ENCODE measurements at places on chromosomes 16 and 17.

DNA sequence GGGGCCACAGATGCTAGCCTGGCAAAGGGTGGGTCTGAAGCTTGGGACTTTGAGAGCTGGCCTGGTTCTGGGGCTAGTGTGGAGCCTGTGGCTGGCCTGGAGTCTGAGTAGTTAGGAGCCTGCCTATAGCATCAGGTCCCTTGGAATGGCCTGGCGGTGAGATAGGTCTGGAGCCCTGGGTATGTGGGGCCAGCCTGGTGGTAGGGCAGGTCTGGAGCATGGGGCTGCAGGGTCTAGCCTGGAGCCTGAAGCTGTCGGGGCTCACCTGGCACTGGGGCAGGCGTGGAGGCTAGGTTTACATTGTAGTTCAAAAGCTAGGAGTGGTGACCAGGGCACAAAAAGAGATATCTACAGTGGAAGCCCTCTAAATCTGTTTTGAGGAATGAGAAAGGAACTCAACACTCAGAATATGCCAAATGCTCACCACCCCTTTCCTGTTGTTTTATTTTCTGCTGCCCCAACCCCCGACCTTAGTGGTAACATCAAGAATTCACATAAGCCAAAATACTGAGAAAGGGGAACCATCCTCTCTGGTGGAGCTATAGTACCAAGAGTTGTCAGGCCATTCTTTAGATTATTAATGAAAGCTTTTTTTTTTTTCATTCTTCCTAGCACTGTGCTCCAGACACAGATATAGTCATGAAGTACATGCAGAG is 100.3 kb downstream of the TANC2 start:
- no peak for DNase-seq

GRCh38 chr17:73684183-73684582 is 39.9 kb upstream of the SDK2 start:
- DNase-seq, result no peak

GRCh38 chr16:3282103-3282729 is 1.1 kb upstream of the ZNF263 start:
- DNase-seq, result no peak

DNA sequence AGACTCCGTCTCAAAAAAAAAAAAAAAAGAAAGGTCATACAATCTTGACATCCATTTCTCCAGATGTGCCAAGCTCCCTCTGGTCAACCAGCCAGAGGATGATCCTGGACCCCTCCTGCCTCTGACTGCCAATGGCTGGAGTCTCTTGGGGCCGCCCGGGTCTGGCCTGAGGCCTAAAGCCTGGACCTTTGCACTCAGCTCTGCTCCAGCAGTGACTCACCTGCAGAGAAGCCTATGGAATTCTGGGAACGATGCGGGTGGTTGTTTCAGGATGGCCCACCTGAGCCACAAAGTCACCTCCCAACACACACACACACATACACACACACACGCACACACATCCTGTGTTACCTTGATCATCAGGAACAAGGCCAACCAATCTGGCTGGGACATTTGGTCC is 64.0 kb upstream of the DNAH17 start:
- DNase-seq, result no peak

GRCh38 chr16:53789137-53789536 is 85.2 kb downstream of the FTO start:
- no peak for DNase-seq

DNA sequence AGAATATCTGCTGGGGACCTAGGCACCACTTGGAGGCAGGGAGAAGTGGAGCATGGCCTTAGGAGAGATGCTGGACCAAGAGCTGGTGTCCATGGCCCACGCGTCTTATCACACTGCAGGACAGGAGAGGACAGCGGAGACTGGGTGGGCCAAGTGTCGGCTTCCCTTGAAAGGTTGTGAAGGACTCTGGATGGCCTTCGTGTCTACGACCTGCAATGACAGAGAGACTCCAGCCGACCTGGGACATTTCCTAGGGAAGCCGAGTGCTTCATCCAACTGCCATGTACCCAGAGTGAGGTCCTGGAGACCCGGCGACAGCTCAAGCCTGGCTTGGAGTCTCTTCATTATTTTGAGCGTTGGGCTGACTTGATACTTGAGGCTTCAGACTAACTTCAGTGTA is 20.5 kb downstream of the C1QTNF1 start:
- no peak for DNase-seq

GRCh38 chr16:58542291-58542690 is 27.0 kb downstream of the SETD6 start:
- no peak for DNase-seq

DNA sequence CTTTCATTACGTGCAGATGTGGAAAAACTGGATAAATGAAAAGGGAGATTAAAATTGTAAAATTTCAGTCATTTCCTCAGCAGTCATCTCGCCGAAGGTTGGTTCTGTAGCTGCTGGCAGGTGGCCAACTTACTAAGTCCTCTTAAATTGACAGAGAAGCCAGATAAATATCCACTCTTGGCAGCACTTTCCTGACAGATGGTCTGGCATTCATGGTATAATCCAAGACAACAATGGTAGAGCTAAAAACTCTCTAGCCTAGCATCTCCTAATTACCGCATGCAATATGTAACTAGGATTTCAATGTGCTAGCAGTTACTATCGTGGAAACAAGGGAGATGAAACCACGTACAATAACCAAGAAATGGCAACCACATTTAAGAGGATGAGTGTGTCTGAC is 306.3 kb downstream of the CNTNAP4 start:
- no peak for DNase-seq

DNA sequence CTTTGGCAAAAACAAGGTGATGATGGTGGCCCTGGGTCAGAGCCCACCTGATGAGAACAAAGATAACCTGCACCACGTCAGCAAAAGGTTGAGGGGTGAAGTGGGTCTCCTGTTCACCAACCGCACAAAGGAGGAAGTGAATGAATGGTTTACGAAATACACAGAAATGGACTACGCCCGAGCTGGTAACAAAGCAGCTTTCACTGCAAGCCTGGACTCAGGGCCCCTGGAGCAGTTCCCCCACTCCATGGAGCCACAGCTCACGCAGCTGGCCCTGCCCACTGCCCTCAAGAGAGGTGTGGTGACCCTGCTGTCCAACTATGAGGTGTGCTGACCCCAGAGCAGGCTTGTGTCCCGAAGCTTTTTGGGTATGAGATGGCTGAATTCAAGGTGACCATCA is 29.7 kb upstream of the DLX4 start:
- no peak for DNase-seq

GRCh38 chr16:89134269-89134668 is 37.3 kb upstream of the CDH15 start:
- DNase-seq, result no peak

- no peak for DNase-seq
Observed at GRCh38 chr16:80161799-80162739, 378.7 kb upstream of the DYNLRB2 start.

GRCh38 chr17:38476549-38476948 is 48.3 kb downstream of the ARHGAP23 start:
- no peak for DNase-seq

DNA sequence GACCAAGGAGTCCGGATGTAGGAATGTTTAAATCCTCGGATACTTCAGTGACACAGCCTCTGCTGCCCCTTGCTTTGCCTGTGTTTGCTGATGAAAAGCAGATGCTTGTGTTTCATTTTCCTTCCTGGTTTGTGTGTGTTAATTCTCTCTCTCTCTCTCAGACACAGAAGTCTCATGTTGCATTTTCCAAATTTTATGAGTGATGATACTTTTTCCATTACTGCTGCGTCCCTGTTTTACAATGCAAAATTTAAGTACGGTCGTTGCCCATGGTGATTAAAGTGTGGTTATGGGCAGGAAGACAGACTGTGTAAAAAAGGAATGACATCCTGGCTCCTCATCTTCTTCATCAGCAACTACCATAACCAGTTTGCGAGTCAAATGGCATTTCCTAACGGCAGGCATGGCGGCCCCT is 5.7 kb downstream of the RMI2 start:
- no peak for DNase-seq

DNA sequence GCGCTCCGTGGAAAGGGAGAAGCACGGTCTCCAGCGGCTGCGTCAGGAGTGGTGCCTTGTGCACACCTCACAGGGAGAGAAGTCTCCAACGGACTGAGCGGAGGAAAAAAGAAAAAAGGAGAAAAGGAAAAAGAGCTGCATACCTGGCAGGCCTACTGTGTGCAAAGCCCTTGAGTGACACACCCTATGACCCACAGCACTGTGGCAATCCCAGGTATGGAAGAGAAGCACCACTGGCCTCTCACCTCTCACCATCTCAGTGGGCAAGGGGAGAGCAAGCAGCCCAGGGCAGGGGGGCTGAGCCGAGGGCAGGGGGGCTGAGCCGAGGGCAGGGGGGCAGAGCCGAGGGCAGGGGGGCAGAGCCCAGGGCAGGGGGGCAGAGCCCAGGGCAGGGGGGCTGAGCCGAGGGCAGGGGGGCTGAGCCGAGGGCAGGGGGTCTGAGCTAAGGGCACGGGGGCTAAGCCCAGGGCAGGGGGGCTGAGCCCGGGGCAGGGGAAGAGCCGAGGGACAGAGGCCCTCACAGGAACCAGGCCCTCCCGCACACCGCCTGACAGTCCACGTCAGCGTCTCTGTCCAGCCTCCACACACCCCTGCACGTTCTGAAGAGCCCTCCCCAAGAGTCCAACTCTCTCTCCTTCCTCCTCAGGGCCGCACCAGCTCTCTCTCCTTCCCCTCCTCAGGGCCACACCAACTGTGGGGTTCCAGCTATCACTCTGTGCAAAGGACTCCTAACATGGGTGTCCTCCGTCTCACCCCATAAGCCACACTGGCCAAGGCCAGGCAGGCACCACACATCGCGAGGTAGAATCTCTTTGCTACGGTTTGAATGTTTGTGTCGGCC is 105.8 kb downstream of the ZNF778 start:
- DNase-seq, result no peak

DNA sequence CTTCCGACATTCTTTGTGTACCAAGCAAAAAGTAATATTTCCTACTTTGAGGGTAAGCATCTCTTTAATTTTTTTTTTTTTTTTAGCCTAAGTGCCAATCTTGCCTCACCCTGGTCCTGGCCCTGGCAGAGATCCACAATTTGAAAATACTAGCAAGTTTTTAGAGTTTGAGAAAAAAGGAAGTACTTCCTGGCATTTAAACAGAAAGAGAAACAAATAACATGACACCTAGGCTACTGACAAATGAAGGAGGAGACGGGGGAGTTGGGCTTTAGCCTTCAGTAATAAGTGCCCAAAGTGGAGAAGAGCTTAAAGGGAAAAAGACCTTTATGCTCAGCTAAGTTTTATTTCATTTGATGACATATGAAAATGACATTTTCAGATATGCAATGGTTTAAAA is 92.8 kb downstream of the HS3ST3A1 start:
- DNase-seq, result no peak

DNA sequence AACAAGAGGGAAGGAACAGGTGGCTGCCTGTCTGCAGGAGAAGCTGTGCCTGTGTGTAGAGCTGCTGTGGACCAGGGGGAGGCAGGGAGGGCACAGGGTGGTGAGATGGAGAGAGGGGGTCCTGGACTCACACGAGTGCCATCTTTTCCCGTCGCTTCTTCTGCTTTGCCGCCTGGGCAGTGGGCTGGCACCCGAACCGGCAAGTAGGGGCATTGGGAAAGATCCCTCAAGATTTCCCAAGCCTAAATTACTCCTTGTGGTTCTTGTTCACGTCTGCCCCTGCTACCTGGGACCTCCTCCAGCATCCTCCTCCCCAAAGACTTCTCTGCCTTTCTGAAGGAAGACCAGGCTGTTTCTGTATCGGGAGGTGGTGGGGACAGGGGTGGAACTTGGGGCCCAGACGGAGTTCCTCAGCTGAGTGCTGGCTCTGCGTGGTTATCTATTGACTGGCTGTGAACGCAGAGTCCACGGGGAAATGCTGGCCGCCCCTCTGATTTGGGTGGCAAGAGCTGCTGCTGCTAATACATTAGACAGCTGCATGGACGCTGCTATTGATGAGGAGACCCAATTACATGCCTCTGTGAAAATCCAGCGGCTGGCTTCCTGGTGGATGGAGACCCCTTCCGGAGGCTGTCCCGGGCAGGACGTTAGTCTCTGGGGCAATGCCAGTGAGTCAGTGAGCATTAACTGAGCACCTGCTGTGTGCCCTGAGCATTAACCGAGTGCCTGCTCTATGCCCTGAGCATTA is 114.5 kb downstream of the OR1D5 start:
- DNase-seq, result no peak

DNA sequence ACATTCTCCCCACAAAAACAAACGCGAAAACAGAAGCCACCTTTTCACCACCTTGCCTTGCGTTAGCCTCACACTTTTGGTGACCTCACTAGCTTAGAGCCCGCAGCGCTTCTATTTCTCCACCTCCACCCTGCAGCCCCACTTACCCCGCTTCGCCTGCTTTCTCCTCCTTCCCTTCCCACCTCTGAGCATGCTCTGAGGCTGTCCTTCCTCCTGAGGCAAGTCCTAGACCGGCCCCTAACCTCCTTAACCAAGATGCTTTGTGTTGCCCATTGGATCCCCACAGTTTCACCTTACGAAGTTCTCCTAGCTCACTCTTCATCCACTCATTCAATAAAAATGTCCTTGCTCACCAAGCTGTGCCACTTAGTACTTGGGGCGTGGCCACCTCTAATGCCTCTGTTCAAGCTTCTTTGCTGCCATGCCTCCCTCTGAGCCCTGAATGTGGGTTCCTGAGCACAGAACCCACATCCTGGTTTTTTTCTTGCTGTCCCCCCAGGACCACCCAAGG is 1.3 kb downstream of the GNGT2 start:
- DNase-seq, result no peak

DNA sequence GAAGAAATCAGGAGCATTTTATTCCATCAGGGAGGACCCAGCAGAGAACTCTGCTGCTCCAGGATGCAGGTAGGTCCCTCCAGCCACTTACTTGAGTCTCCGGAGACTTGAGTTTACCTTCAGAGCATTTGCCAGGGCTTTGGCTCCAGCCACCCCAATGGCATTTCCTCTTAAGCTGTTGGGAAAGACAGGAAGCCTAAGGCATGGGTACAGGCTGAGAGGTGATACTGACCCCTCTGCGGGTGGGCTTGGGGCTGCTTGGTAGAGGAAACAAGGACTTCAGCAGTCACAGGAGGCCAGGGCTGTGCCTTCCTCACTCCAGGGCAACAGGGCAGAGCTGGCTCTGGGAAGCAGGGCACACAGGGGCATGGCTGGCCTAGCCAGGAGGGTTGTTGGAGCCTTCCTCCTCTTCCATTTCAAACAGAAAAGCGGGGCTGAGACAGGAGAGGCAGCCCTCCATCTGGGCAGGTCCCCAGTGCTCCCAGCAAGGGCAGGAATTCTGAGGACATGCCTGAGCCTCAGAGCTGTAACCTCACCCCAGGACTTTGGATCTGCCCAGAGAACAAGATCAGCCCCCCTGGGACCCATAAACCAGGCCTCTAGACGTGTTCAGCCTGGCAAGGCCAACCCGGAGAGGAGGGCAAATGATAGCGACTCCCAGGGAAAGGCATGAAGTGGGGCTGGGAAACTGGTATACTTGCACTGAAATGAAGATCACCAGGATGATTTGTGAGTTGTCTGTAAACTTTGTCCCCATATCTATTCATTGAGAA is 34.4 kb downstream of the NLRC3 start:
- no peak for DNase-seq

- no peak for DNase-seq
Observed at GRCh38 chr17:8946476-8946875, 19.0 kb downstream of the PIK3R5 start.

- no peak for DNase-seq
Observed at GRCh38 chr16:53094013-53094630, 39.3 kb downstream of the CHD9 start.
